ENCODE measurements at places on chromosomes 5 and 9.

- peak; percentile 10 for DNase-seq
Observed at GRCh38 chr5:101590384-101590783, 687.3 kb upstream of the ST8SIA4 start.

GRCh38 chr9:96078897-96079490 lies 203.5 kb downstream of the ERCC6L2 start:
- DNase-seq: no peak

DNA sequence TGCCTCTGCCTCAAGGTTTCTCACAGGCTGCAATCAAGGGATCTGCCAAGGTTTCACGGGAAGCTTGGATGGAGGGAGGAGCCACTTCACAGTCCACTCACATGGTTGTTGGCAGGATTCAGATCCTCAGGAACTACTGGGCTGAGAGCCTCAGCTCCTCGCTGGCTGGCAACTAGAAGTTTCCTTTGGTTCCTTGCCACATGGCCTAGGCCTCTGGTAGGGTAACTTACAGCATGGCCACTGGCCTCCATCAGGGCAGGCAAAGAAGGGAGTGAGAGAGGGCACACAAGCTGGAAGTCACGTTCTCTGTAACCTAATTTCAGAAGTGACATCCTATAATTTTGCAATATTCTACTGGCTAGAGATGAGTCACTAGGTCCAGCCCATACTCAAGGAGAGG lies 32.2 kb downstream of the SPOCK1 start:
- DNase-seq: no peak

DNA sequence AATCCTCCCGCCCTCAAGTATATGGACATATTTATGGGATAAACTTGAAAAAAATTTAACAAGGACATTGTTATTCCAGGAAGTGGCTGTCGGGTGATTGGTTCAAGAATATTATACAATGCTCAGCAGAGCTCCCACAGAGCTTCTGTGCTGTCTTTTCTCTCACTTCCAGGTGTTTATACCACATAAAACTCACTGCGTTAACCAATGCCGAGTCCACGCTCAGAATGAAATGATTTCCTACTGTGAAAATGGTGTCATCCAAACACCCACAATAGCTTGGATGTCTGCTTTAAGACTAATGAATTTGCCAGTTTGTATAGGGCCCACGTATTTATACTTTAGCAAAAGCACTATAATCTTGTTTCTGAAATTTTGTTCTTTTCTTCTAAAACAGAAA lies 368.2 kb downstream of the NDUFS4 start:
- DNase-seq: no peak

- peak; percentile 92 for DNase-seq
Observed at GRCh38 chr9:128702445-128702948, at the start of gene PKN3. Gene PKN3, plus strand, starts transcription at chr9:128702503. Its CDS starts 413 bp downstream, at chr9:128702916.

- no peak for DNase-seq
Observed at GRCh38 chr5:143134900-143135299, 268.6 kb downstream of the NR3C1 start.
